IMR-90 (cell line): ENCODE measurements at places on chromosomes 12 and 14. TPM values are rescaled to one million over a fixed set of nuclear protein-coding genes. Genes with fewer than 3 reads are reported as not detected.
A peak's percentile ranks its signal among the peaks of the same experiment; 100 is the strongest.

- no peak overlapping the region for H3K27ac ChIP-seq
- H3K4me3 ChIP-seq = no peak overlapping the region
- no peaks in the 10 kb centered on the region for H3K4me1 ChIP-seq
- H3K36me3 ChIP-seq = no peaks in the 10 kb centered on the region
- no peak for DNase-seq
Measured at GRCh38 chr14:62123961-62124360, 361.7 kb downstream of the SNAPC1 start.

GRCh38 chr12:52918351-52918750 lies 13.5 kb upstream of the KRT8 start:
- no peaks in the 10 kb centered on the region; the same call in 1 of the 2 replicates for H3K27me3 ChIP-seq
- H3K4me3 ChIP-seq = no peak overlapping the region
- peaks cover 7% of the 10 kb centered on the region for H3K4me1 ChIP-seq
- H3K27ac ChIP-seq = no peak overlapping the region

GRCh38 chr14:52012635-52013034 lies 23.3 kb downstream of the RTRAF start:
- H3K4me1 ChIP-seq = peaks cover 2% of the 10 kb centered on the region; the same call in 1 of the 2 replicates
- peak overlapping the region; percentile 34; the same call in 1 of the 2 replicates for H3K27ac ChIP-seq
- H3K4me3 ChIP-seq = no peak overlapping the region
- H3K36me3 ChIP-seq = peaks cover 81% of the 10 kb centered on the region
- DNase-seq = no peak
- no peaks in the 10 kb centered on the region for H3K27me3 ChIP-seq

DNA sequence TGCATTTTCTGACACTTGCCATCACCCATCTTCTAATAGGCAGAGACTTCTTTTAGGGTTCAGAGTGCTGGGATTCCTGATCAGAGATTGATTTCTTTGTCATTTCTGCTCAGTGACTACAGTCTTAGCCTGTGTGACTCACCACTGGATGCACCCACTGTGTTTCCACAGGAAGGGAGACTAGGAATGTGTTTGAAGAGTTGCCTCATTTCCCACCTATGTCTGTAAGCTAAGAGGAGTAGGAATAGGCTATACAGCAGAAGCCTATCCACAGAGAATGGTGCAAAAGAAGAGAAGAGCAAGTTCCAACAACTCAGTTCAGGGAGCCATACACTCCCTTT lies 60.2 kb upstream of the ACTN1 start:
- no peaks in the 10 kb centered on the region for H3K27me3 ChIP-seq
- no peaks in the 10 kb centered on the region for H3K36me3 ChIP-seq
- DNase-seq = peak; percentile 76
- no peak overlapping the region for H3K4me3 ChIP-seq
- peaks cover 42% of the 10 kb centered on the region for H3K4me1 ChIP-seq

ADCY6 gene
- 34.4 and 35.1 TPM in 2 replicates for polyA plus RNA-seq

- no peak overlapping the region for H3K27ac ChIP-seq
- H3K27me3 ChIP-seq = no peaks in the 10 kb centered on the region
- no peak overlapping the region for H3K4me3 ChIP-seq
- no peaks in the 10 kb centered on the region; the same call in 1 of the 2 replicates for H3K4me1 ChIP-seq
Measured at GRCh38 chr14:86331341-86331740, 801.4 kb downstream of the FLRT2 start.

OTOGL gene
- 0.07 and 0.10 TPM in 2 replicates for polyA plus RNA-seq

DNA sequence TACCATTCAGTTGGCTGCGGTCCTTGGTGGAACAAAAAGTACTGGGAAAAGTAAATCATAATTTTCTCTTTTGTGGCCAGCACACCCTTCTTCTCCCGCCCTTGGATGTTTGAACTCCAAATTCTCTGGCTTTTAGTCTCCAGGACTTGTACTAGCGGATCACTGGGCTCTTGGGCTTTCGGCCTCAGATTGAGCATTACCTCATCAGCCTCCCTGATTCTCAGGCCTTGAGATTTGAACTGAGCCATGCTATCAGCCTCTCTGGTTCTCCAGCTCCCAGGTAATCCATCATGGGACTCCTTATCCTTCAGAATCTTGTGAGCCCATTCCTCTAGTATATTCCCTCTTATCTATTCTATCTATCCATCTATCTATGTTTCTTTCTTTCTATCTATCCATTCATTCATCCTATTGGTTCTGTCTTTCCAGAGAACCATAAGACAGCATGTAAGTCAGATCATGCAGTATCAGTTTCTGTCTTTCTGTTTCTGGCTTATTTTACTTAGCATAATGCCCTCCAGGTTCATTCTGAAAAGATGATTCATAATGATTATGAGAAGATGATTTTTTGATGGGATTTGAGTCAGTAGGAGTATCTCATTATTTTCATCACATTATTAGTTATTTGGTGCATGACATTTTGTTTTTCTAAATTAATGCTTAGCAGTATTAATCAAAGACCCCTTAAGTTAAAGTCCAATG lies 814.9 kb downstream of the LRFN5 start:
- H3K4me3 ChIP-seq = no peak overlapping the region
- no peaks in the 10 kb centered on the region for H3K27me3 ChIP-seq
- no peak overlapping the region for H3K27ac ChIP-seq
- DNase-seq = no peak
